Activated CD8-positive, alpha-beta T cell treated with anti-CD3 and anti-CD28 coated beads for 36 hours (primary cell): ENCODE measurements at places on chromosomes 1 and 21. TPM values are rescaled to one million over a fixed set of nuclear protein-coding genes. Genes with fewer than 3 reads are reported as not detected.
A peak's percentile ranks its signal among the peaks of the same experiment; 100 is the strongest.

DNA sequence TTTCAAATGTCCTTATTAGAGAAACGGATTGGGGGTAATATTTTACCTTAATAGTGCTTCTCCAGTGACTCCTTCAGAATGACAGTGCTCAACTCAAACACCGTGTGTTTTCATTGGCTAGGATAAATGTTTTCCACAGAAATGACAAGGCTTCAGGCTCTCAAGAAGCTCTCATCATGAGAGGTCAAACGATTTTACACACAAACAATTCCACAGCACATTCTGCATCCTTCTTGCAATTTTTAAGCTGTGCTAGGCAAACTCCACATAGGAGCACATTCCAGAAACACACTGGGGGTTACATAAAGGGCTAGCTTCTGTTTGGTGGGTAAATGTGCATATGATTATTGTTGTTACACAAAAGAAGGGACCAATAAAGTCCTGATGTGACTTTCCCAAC is 75.5 kb upstream of the IPO9 start:
- no peak overlapping the region for H3K27ac ChIP-seq
- H3K36me3 ChIP-seq: no peaks in the 10 kb centered on the region
- peaks cover 13% of the 10 kb centered on the region for H3K4me1 ChIP-seq
- H3K27me3 ChIP-seq: peaks cover 16% of the 10 kb centered on the region
- DNase-seq: no peak

DNA sequence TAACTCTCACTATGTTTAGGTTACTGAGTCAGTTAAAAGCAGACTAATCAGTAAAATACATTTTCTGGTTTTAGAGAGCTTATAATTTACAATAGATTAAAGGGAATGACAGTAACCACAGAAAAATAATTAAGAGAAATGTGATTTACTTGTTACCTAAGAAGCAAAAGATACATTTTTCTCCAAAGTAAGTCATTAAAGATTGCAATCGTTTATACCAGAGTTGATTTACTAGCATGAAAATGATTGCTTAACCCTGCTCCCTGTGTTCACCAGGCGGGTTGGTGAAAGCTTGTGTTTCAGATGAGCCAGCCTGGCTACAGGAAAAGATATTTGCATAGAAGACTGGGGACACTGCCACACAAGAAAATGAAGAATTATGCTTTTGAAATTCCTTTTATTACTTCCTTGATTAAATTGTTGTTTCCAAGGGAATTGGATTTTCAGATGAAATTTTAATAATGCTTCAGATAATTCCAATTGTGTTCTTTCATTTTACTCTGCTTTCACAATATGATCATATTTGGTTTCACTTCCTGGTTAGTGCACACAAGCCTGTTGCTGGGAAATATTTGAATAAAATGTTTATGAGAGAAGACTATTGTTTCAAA is 27.9 kb downstream of the LRRC8B start:
- DNase-seq: peak; percentile 26
- H3K4me1 ChIP-seq: peaks cover 86% of the 10 kb centered on the region
- H3K36me3 ChIP-seq: peaks cover 73% of the 10 kb centered on the region
- H3K27ac ChIP-seq: peak overlapping the region; percentile 63

- peak overlapping the region; percentile 73 for H3K4me3 ChIP-seq
- peaks cover 36% of the 10 kb centered on the region for H3K4me1 ChIP-seq
- H3K36me3 ChIP-seq: peaks cover 9% of the 10 kb centered on the region
- H3K27me3 ChIP-seq: no peaks in the 10 kb centered on the region
- peak overlapping the region; percentile 70 for H3K27ac ChIP-seq
Measured at GRCh38 chr1:2413495-2414296, 1.3 kb upstream of the PEX10 start.

DNA sequence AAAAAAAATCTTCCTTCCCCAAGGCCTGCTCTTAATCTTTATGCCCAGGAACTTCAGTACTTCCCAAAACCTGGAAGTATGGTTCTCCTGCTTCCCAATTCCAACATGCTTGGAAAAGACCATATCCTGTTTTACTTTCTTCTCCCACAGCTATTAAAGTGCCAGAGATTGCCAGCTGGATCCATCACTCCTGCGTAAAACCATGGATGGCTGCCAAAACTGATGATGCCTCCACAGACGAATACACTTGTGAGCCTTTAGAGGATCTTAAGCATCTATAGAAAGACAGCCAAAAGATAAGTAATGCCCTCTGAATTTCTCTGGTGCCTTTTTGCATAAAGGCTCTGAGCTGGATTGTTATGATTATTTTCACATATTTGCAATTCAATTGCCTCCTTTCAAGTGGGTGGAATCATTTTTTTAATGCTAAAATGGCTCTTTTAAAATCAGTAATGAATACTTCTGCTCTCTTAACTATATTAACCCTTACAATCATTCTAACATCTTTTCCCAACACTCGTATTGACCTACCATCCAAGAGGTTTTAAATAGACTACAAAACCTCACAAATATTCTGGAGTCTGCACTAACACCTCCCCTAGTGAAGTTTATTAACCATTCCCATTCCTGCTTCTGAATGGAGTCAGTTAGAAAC is 1807.8 kb downstream of the BRINP3 start:
- DNase-seq: no peak
- no peaks in the 10 kb centered on the region for H3K36me3 ChIP-seq
- H3K27me3 ChIP-seq: no peaks in the 10 kb centered on the region
- H3K4me1 ChIP-seq: no peaks in the 10 kb centered on the region
- no peak overlapping the region for H3K4me3 ChIP-seq
- no peak overlapping the region for H3K27ac ChIP-seq

- no peaks in the 10 kb centered on the region for H3K4me1 ChIP-seq
- no peaks in the 10 kb centered on the region for H3K27me3 ChIP-seq
- no peak overlapping the region for H3K27ac ChIP-seq
- peak; percentile 6 for DNase-seq
- H3K36me3 ChIP-seq: no peaks in the 10 kb centered on the region
Measured at GRCh38 chr21:17550671-17551308, 37.9 kb downstream of the CXADR start.

DNA sequence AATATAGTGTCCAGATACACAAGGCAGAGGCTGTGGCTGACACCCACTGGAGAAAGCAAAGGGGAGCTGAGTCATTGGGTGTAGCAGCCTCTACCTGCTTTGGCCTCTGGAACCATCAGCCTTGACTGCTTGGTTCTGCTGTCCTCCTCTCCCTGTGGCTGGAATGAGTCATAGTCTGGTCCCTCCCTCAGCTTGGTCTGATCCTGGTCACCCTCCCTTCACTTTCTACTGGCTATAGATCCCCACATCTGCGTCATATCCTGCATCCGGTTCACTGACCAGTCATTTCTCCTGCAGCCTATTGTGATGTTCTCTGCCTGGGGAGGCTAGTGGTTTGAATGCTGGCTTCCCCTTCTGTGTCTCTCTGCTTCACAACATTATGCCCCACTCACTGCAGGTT is 372.8 kb upstream of the DAB1 start:
- no peak for DNase-seq
- no peaks in the 10 kb centered on the region for H3K36me3 ChIP-seq
- no peaks in the 10 kb centered on the region for H3K4me1 ChIP-seq
- H3K27ac ChIP-seq: no peak overlapping the region
- H3K27me3 ChIP-seq: peaks cover 4% of the 10 kb centered on the region

DNA sequence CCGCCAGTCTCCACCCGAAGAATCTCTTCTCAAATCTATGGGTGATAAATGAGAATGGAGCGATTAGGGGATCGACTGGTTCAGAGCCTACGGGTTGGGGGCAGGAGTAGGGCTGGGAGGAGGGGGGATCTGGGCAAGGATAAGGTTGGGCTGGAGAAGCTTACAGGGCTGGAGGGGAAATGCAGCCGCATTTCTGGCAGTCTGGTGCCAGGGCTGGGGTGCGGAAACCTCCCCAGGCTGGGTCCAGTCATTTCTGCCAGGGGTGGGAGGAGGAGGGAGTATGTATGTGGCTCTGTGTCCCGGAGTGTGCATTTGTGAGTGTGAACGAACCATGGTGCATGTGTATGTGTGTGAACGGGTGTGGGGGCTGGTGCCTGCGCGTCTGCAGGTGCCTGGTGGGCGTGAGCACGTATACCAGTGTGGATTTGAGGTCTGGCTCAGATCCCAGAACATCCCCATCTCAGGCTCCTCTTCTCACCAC is 10.2 kb downstream of the C1orf216 start:
- no peaks in the 10 kb centered on the region for H3K36me3 ChIP-seq
- H3K27me3 ChIP-seq: peaks cover 31% of the 10 kb centered on the region
- peak; percentile 54 for DNase-seq
- H3K4me3 ChIP-seq: peak overlapping the region; percentile 36
- H3K4me1 ChIP-seq: peaks cover 16% of the 10 kb centered on the region

DNA sequence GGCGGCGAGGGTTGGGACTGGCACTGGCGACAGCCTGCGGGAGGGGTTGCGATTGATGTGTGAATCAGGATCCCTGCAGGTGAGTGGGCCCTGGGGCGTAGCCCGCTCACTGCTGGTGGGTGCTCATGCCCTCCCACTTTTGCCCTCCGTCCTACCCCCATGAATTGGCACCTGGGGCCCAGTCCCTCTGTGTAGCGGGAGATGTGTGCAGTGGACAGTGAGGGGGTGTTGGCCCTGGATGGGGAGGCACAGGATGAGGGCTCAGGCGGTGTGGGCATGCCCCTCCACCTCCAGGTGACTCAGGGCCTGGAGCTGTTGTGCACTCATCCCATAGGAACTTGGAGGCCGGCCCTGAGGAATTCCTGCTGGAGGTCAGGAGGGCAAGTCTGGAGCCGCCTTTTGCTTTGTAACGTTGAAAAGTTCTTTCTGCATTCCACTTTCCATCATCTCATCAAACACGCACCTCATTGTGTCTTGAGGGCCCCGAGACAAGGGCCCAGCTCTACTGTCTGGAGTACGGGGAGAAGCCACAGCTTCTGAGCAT is 3.0 kb downstream of the PEAR1 start:
- no peak overlapping the region for H3K4me3 ChIP-seq
- no peaks in the 10 kb centered on the region for H3K36me3 ChIP-seq
- no peak overlapping the region for H3K27ac ChIP-seq
- DNase-seq: no peak
- H3K27me3 ChIP-seq: peaks cover 32% of the 10 kb centered on the region

- no peak overlapping the region for H3K4me3 ChIP-seq
- no peaks in the 10 kb centered on the region for H3K27me3 ChIP-seq
- no peak for DNase-seq
- peaks cover 24% of the 10 kb centered on the region for H3K36me3 ChIP-seq
- no peaks in the 10 kb centered on the region for H3K4me1 ChIP-seq
Measured at GRCh38 chr1:171597203-171597602, 24.8 kb upstream of the MYOCOS start.

- no peak overlapping the region for H3K27ac ChIP-seq
- H3K27me3 ChIP-seq: peaks cover 89% of the 10 kb centered on the region
- peaks cover 19% of the 10 kb centered on the region for H3K4me1 ChIP-seq
Measured at GRCh38 chr1:118989878-118990378, 1.8 kb upstream of the TBX15 start.

- H3K27ac ChIP-seq: no peak overlapping the region
- no peaks in the 10 kb centered on the region for H3K4me1 ChIP-seq
- DNase-seq: no peak
Measured at GRCh38 chr1:115506924-115507589, 134.7 kb upstream of the VANGL1 start.

DNA sequence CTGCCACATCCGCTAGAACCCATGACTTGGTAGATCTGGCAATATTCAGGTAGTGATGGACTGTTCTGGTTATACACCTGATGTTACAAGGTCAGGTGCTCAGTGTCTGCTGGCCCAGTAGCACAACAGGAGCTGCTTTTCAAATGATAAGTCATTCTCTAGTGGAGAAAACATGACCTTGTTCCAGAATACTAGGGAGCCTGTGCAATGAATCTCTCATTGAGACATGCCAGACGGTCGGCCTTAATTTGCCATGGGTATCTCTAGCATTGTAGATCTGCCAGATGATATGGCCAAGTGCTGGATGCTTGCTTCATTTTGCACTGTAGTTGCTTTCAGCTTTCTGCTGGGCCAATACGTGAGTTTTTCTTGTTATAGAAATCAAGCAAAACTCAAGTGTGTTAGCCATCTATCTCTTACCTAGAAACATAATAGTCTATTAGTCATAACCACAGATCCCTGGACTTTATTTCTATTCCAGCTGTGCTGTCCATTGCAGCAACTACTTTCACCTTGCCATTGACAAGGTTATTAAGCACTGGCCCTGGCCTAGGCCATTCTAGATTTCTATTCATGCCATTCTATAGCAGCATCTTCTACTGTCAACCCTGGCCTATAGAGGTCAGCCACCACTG is 13.9 kb upstream of the CENPF start:
- peaks cover 3% of the 10 kb centered on the region for H3K27me3 ChIP-seq
- DNase-seq: no peak
- H3K4me3 ChIP-seq: no peak overlapping the region
- no peaks in the 10 kb centered on the region for H3K4me1 ChIP-seq

DNA sequence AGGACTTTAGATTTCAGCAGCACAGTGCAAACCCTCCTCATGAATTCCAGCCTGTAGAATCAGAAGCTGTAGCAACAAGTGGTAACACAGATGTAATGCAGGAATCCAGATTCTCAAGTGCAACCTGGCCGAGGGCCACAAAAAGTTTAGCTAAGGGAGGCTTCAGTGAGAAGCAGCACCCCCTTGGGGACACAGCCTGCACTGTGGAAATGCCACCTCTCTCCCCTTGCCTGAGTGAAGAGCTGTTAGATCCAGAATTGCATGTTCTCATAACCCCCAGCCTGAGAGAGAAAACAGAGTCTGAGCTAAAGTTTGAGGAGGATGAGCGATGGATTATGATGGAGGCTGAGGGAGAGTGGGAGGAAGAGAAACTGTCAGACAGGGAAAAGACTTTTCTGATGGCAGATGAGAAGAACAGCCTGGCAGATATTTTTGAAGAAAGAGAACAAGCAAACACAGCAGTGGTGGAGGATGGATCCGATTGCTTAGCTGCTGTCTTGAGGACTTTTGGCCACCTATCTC is 80.5 kb upstream of the BMP8A start:
- peak overlapping the region; percentile 4 for H3K27ac ChIP-seq
- peaks cover 10% of the 10 kb centered on the region for H3K36me3 ChIP-seq
- peaks cover 61% of the 10 kb centered on the region for H3K4me1 ChIP-seq
- H3K4me3 ChIP-seq: peak overlapping the region; percentile 2

- H3K36me3 ChIP-seq: peaks cover 52% of the 10 kb centered on the region
- no peak overlapping the region for H3K27ac ChIP-seq
- no peak for DNase-seq
- H3K4me3 ChIP-seq: no peak overlapping the region
- H3K4me1 ChIP-seq: peaks cover 39% of the 10 kb centered on the region
Measured at GRCh38 chr1:101075926-101076325, 50.3 kb upstream of the DPH5 start.

- no peak overlapping the region for H3K4me3 ChIP-seq
- no peak overlapping the region for H3K27ac ChIP-seq
- no peaks in the 10 kb centered on the region for H3K36me3 ChIP-seq
- H3K4me1 ChIP-seq: no peaks in the 10 kb centered on the region
Measured at GRCh38 chr1:6560267-6560666, 5.2 kb downstream of the TAS1R1 start.

- H3K4me3 ChIP-seq: no peak overlapping the region
- no peak overlapping the region for H3K27ac ChIP-seq
- DNase-seq: no peak
- H3K27me3 ChIP-seq: no peaks in the 10 kb centered on the region
- no peaks in the 10 kb centered on the region for H3K4me1 ChIP-seq
Measured at GRCh38 chr1:41539999-41540398, 55.5 kb upstream of the EDN2 start.

GRCh38 chr1:246544001-246544400 is 22.1 kb downstream of the TFB2M start:
- H3K4me3 ChIP-seq: no peak overlapping the region
- no peak overlapping the region for H3K27ac ChIP-seq
- H3K36me3 ChIP-seq: peaks cover 28% of the 10 kb centered on the region

TDRD5 gene
- total RNA-seq: not detected

G0S2 gene
- total RNA-seq: 4.9 TPM

KLF17 gene
- total RNA-seq: not detected

FAAH gene
- total RNA-seq: 3.0 TPM

NPHS2 gene
- total RNA-seq: not detected

ARMH1 gene
- 162 TPM for total RNA-seq
